Natural killer cell (primary cell): ENCODE measurements at places on chromosomes 6 and 20.

DNA sequence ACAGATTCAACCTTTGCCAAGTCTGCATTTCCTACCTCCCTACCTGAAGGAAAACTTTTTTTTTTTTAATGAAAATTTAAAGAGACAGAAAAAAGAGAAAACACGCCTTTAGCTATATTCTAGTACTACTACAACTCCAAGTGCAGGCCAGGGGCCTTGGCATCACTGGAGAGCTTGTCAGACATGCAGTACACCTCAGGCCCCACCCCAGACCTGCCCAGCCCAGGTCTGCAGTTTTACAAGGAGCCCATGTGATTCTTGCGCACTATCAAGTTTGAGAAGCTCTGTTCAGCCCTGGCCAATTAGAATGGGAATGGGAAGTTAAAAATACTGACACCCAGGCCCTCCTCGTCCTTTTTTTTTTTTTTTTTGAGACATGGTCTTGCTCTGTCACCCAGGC, 85.0 kb downstream of the NFATC2 start:
- no peak overlapping the region for H3K4me3 ChIP-seq
- peaks cover 34% of the 10 kb centered on the region for H3K4me1 ChIP-seq
- peaks cover 73% of the 10 kb centered on the region for H3K36me3 ChIP-seq

DNA sequence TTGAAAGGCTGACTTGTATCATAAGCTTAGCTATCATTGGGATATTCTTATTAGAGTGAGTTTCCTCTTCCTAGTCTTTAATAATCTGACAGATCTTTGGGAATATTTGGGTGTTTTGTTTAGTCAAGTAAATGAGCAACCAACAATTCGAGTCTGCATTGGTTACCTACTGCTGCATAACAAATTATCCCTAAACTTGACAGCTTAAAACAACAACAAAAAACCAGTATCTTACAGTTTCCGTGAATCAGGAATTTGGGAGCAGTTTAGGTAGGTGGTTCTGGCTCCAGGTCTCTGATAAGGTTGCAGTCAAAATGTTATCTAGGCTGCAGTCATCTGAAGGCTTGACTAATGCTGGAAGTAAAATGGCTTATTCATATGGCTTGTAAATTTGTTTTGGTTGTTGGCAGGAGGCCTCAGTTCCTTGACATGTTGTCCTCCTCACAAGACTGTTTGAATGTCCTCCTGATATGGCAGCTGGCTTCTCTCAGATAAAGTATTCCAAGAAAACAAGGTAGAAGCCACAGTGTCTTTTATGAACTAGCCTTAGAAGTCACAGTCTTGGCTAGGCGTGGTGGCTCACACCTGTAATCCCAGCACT, 7.2 kb downstream of the GTF3C6 start:
- H3K36me3 ChIP-seq = peaks cover 43% of the 10 kb centered on the region
- no peak for DNase-seq
- H3K4me3 ChIP-seq = no peak overlapping the region
- H3K27me3 ChIP-seq = no peaks in the 10 kb centered on the region
- H3K27ac ChIP-seq = no peak overlapping the region

GRCh38 chr20:58903614-58904013, 51.1 kb downstream of the GNAS start:
- no peak overlapping the region for H3K27ac ChIP-seq
- no peak for DNase-seq
- no peaks in the 10 kb centered on the region for H3K27me3 ChIP-seq

DNA sequence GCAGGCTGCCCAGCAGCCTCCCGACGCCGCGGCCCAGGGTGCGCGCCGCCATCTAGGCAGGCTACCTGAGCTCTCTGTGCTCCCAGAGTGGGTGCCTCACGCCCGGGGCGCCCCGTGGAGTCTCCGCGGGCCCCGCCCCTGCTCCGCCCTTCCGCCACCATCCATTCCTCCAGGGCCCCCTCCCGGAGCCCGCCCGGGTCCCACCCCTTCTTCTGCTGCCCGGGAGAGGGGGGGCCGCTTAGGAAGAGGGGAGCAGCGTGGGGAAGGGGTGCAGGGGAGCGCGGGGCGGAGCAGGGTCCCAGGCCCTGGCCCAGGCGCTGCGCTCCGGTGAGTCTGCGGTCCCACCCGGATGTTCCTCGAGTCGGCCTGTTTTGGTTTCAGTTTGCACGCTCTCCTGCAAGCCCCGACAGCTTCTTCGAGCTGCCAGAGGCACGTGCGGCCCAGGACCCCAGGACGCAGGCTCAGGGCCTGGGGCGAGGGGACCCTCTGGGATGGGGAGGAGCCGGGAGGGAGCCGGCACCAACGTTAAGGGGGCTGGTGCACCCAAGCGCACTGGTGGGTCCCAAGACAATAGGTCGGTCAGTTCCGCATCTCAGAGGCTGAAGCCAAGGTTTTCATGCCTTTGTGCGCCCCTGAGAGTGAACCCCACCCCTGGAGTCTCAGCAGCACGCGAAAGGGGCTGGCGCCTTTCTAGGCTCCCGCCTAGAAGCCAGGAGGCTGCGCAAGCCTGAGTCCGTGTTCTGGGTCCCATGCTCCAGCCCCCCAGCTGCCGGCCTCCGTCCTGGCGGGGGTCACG, at the start of gene ACSS1:
TSS of gene ACSS1 (minus strand) at position 89 of the 796 bp plus-strand sequence. CDS start at position 52, 37 bp downstream.
- H3K36me3 ChIP-seq = no peaks in the 10 kb centered on the region
- H3K4me1 ChIP-seq = peaks cover 48% of the 10 kb centered on the region
- no peaks in the 10 kb centered on the region for H3K27me3 ChIP-seq
- H3K4me3 ChIP-seq = peak within 1 kb of the TSS; percentile 91
- DNase-seq = peak; percentile 70
- peak within 1 kb of the TSS; percentile 95 for H3K27ac ChIP-seq

DNA sequence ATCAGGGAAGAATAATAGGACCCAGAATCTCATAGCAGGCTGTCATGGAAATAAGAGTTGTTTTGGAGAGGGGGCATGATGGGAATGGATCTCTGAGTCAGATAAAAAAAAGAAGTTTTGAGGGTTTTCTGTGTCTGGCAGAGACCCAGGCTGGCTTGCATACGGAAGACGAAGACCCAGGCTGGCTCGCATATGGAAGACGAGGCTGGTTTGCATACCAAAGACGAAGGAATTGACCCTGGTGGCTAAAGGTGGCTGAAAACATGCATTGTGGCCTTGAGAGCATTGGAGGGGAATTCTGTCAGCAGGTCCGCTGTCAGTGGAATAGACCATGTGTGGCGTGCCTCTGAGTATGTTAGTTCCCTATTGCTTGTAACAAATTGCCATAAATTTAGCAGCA, 335.1 kb downstream of the BTBD3 start:
- H3K4me3 ChIP-seq = no peak overlapping the region
- no peaks in the 10 kb centered on the region for H3K27me3 ChIP-seq
- H3K36me3 ChIP-seq = no peaks in the 10 kb centered on the region
- no peak overlapping the region for H3K27ac ChIP-seq

DNA sequence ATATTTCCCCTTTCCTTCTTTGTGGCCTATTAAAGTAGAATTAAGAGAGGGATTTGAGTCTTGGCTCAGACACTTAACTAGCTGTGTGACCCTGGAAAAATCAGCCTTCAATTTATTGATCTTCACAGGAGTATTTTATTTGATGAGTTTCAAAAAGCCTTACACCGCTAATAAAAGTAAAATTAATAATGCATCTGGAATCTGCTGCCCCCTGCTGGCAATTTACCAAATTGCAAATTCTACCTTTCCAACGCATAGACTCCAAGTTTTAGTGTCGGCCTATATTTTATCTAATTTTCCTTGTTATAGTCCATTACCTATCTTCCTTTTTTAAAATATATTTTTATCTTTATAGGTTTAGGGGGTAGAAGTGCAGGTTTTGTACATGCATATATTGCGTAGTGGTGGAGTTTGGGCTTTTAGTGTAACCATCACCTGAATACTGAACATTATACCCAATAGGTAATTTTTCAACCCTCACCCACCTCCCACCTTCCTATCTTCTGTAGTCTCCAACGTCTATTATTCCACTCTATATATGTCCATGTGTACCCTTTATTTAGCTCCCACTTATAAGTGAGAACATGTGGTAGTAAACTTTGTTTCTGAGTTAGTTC, 46.3 kb downstream of the GOPC start:
- no peak overlapping the region for H3K4me3 ChIP-seq
- H3K27me3 ChIP-seq = no peaks in the 10 kb centered on the region
- H3K27ac ChIP-seq = no peak overlapping the region

DNA sequence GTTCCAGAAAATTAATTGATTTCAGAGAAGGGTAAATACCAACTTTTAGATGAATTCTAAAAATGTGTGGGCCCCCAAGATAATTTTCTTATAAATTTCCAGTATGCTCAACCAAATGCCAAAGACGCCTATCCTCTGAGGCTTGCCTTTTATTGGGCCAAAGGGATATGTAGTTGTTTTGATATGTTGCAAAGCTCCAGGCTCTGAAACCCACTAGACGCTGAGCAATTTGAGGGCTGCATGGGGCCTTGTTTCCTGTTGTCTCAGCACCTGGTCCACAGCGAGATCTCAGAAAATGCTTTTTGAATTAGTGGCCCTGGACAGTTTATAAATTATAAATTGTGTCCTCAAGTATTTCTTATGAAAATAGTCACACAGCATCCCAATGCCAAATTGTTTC, 397.2 kb downstream of the SAMD5 start:
- no peaks in the 10 kb centered on the region for H3K27me3 ChIP-seq
- H3K4me3 ChIP-seq = no peak overlapping the region
- no peak overlapping the region for H3K27ac ChIP-seq
- H3K36me3 ChIP-seq = no peaks in the 10 kb centered on the region

DNA sequence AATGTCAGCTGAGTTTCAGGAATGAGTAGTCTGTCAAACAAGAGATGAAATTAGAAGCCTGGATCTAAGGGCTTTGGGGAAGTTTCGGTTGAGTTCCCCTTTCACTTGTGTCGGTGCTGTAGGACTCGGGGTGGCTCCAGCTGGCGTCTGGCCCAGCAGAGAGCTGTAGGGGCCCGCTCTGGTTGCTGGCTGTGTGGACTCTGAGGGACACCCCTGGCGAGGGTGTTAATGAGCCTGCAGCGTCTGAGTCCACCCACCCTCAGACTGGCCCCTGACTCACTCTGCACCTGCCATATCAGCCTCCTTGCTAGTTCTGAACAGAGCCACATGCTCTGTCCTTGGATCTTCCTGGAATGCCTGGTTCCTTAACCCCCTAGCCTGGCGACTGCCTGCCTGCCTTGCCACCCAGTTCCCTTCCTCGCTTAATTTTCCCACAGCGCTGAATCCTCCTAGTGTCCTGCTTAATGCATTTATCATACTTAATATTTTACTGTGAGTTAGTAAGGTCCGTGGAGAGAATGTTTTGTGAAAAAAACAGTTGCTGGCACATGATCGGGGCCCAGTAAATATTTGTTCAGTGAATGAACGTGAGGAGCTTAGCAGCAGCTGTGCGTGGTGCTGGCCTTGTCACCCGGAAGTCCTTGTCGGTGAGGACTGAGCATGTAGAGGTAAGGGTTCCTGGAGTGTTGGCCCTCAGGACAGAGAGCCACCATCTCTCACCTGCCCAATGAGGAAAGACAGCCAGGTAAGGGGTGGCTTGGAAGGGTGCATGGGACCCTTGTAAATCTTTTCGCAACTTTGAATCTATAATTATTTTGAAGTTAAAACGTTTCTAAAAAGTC, 1.6 kb downstream of the DNAJC5 start:
- peak overlapping the region; percentile 49 for H3K4me3 ChIP-seq
- H3K27me3 ChIP-seq = no peaks in the 10 kb centered on the region
- no peaks in the 10 kb centered on the region for H3K36me3 ChIP-seq

DNA sequence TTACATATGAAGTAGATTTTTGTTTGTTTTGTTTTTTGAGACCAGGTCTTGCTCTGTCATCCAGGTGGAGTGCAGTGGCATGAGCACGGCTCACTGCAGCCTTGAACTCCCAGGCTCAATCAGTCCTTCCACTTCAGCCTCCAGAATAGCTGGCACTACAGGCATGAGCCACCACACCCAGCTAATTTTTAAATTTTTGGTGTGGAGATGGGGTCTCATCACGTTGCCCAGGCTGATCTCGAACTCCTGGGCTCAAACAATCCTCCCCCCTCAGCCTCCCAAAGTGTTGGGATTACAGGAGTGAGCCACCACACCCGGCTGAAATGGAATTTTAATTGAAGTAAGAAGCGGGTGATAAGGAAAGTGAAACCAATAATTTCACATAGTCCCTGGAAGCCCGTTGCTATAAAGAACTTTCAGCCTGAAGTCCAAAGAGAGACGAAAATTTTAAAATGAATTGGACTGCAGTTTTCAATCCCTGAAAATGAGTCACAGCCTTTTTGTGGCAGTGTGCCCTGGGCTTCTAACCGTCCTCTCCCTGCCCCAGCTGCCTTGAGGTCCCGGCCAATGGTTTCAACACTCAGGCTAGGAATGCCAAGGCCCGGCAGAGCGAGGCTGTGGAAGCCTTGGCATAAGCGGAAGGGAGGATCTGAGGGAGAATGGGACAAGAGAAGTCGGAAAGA, 757 bp downstream of the RAET1E start:
- no peak overlapping the region for H3K27ac ChIP-seq
- DNase-seq = no peak
- H3K4me1 ChIP-seq = no peaks in the 10 kb centered on the region
- no peaks in the 10 kb centered on the region for H3K27me3 ChIP-seq
- no peak overlapping the region for H3K4me3 ChIP-seq
- H3K36me3 ChIP-seq = no peaks in the 10 kb centered on the region

GRCh38 chr6:118705544-118706491, 54.4 kb upstream of the CEP85L start:
- peaks cover 40% of the 10 kb centered on the region for H3K4me1 ChIP-seq
- no peaks in the 10 kb centered on the region for H3K36me3 ChIP-seq
- DNase-seq = peak; percentile 21
- H3K4me3 ChIP-seq = peak overlapping the region; percentile 22
- no peaks in the 10 kb centered on the region for H3K27me3 ChIP-seq

GRCh38 chr6:23600118-23600517, 525.9 kb upstream of the NRSN1 start:
- H3K27me3 ChIP-seq = no peaks in the 10 kb centered on the region
- no peaks in the 10 kb centered on the region for H3K36me3 ChIP-seq
- DNase-seq = no peak
- H3K4me1 ChIP-seq = no peaks in the 10 kb centered on the region

DNA sequence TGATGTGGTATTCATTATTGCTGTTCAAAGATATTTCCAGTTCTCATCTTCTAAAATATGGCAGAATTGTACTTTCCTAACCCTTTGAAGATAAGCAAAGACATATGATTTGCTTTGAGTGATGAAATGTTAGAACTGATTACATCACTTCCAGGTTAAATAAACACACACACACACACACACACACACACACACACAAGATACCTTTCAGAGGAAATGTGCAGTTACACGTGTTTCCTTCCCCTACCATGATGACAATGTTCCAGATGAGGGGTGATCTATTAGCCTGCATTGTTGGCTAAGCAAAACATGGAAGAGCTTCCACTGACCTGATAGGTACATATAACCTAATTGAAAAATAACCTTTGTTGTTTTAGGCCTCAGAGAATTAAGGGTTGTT, 11.7 kb upstream of the FRK start:
- H3K27ac ChIP-seq = no peak overlapping the region
- no peak for DNase-seq
- no peaks in the 10 kb centered on the region for H3K36me3 ChIP-seq
- no peaks in the 10 kb centered on the region for H3K4me1 ChIP-seq

DNA sequence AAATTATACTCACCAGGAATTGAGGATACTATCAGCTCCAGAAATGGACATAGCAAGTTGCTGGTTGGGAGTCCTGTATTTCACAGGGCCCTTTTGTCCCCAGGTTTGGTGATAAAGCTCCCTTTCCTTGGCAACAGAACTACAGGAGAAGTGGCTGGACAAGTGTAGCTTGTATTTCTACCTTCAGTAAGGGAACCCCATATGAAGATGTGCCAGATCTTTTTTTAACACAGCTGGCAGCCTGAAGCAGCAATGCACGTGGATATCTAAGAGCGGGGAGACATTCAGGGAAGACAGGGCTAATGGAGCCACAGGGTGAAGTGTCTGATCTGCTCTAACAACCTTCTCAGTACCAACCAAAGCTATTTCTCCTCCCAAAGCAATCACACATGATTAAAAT, 373.9 kb upstream of the ID4 start:
- H3K36me3 ChIP-seq = no peaks in the 10 kb centered on the region
- no peak overlapping the region for H3K4me3 ChIP-seq
- no peaks in the 10 kb centered on the region for H3K27me3 ChIP-seq
- DNase-seq = no peak
- no peaks in the 10 kb centered on the region for H3K4me1 ChIP-seq
